ENCODE measurements at places on chromosomes 13 and 19.

- DNase-seq: peak; percentile 13
These were observed at the start of gene TMEM221 for GRCh38 chr19:17448131-17448967. TSS of gene TMEM221 (minus strand) at chr19:17448668. CDS start at chr19:17448462, 206 bp downstream.

GRCh38 chr19:5200844-5201243 is 139.8 kb downstream of the PTPRS start:
- DNase-seq: no peak

- no peak for DNase-seq
These were observed 319.6 kb downstream of the TEX29 start for GRCh38 chr13:111640006-111640405.

GRCh38 chr19:37226248-37226647 is 8.2 kb downstream of the ZNF383 start:
- no peak for DNase-seq

GRCh38 chr19:38734176-38734425 is 10.2 kb downstream of the CAPN12 start:
- no peak for DNase-seq
